ENCODE measurements at places on chromosomes 7 and 10.
A peak's percentile ranks its signal among the peaks of the same experiment; 100 is the strongest.

GRCh38 chr10:122471531-122472177, 10.3 kb downstream of the HTRA1 start:
- no peak for DNase-seq

GRCh38 chr7:35424869-35425495, 171.1 kb upstream of the TBX20 start:
- peak; percentile 4 for DNase-seq

DNA sequence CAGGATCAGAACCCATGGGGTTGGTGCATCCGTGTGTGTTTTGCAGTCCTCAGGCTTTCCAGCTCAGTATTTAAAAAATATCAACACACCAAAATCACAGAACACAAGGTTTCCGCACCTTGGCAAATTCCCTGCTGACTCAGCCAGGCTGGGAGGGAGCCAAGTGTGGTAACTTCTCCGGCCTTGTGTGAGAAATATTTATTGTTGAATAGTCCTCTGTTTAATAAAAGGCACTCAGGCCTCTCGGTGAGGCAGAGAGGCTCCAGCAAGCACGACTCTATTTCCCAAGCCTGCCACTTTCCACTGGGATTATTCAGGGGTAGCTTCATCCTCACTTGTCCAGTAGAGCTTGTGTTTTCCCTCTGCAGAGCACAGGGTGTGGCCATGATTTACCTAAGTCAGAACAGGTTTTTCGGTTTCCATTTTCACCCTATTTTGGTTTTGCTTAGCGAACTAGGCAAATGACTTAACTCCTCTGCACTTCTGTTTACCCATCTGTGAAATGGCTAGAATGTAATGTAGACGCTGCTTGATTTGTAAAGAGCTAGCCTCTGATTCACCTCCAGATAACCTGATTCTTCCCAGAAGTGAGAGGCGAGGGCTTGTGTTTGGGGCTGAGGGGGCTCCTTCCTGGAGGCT, 13.0 kb upstream of the CHST15 start:
- peak; percentile 77 for DNase-seq

GRCh38 chr7:29350351-29350750, 155.8 kb downstream of the CHN2 start:
- DNase-seq = no peak

DNA sequence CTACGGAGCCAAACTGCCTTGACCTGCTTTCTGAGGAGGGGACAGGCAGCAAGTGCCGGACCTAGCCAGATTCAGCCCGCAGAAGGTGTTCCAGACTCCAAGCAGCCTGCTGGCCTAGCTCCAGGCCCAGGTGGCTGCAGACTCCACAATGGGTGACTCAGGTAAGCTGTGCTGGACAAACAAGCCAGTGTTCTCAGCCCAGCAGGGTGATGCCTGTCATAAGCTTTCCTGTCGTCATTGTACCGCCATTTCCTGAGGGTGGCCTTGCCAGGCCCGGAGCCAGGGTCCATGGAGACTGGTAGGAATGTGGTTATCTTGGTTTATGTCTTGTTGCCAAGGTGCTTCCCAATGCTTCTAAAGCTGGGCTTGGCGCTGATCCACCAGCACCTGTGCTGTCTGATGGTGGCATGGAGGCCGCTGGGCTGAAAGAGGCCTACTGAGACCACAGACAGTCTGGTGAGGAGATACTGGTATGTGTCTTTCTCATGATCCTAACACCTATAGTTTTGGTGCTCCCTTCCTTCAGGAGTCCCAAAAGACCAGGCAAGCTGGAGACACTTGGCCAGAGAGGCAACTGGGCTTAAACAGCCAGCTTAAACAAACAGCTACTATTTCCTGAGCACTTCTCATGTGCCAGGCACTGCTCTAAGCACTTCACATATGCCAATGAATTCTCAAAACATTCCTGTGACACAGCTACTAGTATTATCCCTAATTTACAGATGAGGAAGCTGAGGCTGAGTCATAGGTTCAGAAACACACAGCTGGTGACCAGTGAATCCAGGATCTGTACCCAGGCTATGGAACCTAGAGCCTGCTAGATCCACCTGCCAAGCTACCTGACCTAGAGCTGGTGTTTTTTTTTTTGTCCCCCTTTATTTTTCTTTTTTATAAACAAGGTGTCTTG, 42.0 kb downstream of the ZC3HC1 start:
- peak; percentile 72 for DNase-seq

- no peak for DNase-seq
Measured at GRCh38 chr7:142301299-142301698, 43.4 kb upstream of the PRSS58 start.

DNA sequence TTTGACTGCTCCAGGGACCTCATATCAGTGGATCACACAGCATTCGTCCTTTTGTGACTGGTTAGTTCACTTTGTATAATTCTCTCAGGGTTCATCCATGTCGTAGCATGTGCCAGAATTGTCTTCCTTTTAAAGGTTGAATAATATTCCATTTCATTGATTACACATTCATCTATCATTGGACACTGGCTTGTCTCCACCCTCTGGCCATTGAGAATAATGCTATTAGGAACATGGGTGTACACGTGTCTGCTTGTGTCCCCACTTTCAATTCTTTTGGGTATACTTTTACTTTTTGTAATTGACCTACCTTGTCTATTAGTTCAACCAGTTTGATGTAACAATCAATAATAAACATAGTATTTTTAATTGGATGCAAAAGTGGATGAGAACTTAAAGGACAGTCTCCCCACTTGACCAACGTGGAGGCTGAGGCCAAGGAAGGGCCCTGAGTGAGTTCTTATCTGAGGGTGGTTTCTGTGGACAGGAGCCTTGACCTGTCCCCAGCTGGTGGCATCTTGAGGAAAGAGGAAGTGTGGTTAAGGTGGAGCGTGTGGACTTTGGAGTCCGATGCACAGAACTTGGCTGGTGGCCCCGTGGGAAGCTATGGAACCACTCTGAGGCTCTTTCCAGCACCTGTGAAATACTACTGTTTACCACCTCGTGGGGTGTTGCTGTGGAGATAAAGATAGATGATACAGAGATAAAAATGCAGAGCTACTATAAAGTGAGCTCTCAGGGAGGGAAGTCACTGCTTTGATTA, 16.6 kb downstream of the WDFY4 start:
- no peak for DNase-seq

GRCh38 chr7:128939075-128939860, 1.5 kb downstream of the IRF5 start:
- no peak for DNase-seq

DNA sequence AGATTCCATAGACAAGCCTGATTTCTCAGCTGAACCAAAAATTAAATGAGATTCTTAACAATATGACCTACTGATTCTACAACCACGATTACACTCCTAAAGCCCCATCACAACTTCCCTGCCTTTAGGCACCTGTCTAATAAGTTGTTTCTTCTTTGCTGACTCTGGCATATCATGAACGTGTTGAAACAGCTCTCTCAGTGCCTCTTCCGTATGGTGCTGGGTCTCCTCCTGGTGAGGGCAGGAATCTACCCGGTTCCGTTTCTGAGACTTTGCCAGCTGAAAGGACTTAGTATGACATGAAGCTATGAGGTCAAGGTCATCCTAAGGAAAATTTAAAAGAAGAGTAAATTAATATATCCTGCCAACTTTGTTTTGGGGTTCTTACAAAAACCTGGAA, 48.6 kb downstream of the ARHGAP19 start:
- no peak for DNase-seq

- no peak for DNase-seq
Measured at GRCh38 chr7:99392046-99392445, 16.4 kb downstream of the PDAP1 start.

Data from kidney epithelial cell (primary cell).